ENCODE measurements at places on chromosomes 5 and 9. TPM values are rescaled to one million over a fixed set of nuclear protein-coding genes. Genes with fewer than 3 reads are reported as not detected.

GRCh38 chr9:93910196-93910595 is 45.0 kb downstream of the BARX1 start:
- DNase-seq, result no peak

The SH3TC2 gene
- 1.0 TPM for polyA plus RNA-seq

DNA sequence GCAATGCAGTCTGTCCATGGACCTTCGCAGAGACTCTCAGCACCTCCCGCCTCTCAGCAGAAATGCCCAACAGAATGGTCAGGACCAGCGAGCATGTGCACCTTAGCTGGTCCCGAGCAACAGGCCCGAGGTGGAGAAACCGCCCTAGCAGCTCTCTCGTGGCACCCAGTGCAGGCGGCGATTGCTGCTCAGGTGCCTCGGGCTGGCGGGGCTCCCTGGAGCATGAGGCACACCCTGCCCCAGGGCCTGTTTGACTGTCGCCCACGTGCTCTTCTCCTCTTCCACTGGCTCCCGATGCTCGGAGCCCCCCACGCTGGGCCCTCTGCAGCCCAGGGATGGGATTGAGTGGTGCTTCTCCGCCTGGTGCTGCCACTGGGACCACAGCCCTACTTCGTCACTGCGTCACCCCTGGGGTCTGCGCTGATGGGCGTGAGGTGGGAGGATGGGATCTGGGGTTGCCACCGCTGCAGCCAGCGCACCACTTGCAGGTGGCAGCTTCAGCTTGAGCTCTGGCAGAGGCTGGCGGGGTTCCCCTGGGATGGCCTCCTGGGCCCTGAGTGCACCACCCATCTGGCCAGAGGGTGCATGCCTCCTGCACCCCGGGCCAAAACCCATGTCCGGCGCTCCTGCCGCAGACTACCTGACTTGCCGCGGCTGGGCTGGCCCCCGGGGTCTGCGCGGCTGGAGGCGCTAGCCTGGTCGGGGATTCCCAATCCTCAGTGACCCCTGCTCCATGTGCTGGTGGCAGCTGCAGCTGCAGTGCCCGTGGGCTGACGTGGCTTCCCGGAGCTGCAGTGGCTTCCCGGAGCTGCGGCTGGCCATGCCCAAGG is 244.2 kb downstream of the FOXD4L6 start:
- DNase-seq, result no peak

DNA sequence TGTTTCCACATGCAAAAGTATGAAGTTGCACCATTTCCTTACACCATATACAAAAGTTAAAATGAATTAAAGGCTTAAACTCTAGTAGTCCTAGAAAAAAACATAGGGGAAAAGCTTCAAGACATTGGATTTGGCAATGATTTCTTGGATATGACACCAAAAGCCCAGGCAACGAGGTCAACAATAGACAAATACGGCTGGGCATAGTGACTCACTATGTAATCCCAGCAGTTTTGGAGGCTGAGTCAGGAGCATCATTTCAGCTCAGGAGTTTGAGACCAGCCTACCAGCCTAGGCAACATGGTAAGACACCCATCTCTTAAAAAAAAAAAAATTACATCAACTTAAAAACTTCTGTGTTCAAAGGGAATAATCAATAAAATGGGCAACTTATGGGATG is 30.9 kb upstream of the SREK1 start:
- no peak for DNase-seq

- DNase-seq, result no peak
These were observed 764 bp upstream of the GRIN1 start for GRCh38 chr9:137138058-137138721.

DNA sequence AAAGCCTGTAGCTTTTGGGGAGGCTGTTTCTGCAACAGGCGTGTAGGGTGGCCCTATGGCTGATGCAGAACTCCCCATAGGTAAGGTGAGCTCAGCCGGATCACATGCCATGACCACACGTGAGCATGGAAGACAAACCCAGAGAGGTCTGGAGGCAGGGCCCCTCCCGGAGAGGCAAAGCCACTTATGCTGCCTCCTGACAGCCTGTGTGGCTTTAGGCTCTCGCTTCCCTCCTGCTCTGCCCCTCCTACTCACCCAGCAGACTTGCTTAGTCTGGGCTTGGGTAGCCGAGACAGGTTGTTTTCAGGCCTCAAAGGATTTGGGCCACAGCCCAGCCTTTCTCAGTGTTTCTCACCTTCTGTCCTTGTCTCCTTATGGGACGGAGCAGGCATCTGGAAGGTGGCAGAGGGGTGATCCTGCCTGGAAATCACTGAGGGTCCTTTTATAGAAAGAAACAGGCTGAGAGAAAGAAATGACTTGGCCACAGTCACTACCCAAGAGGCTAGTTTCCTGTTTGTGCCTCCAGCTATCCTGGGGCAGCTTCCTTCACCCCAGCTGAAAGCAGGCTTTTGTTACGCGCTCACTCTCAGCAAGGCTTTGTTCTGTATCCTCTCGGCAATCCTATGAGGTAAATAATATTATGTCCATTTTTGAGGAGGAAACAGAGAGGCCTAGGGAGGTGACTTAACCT is 89.9 kb downstream of the DAB2IP start:
- no peak for DNase-seq

DNA sequence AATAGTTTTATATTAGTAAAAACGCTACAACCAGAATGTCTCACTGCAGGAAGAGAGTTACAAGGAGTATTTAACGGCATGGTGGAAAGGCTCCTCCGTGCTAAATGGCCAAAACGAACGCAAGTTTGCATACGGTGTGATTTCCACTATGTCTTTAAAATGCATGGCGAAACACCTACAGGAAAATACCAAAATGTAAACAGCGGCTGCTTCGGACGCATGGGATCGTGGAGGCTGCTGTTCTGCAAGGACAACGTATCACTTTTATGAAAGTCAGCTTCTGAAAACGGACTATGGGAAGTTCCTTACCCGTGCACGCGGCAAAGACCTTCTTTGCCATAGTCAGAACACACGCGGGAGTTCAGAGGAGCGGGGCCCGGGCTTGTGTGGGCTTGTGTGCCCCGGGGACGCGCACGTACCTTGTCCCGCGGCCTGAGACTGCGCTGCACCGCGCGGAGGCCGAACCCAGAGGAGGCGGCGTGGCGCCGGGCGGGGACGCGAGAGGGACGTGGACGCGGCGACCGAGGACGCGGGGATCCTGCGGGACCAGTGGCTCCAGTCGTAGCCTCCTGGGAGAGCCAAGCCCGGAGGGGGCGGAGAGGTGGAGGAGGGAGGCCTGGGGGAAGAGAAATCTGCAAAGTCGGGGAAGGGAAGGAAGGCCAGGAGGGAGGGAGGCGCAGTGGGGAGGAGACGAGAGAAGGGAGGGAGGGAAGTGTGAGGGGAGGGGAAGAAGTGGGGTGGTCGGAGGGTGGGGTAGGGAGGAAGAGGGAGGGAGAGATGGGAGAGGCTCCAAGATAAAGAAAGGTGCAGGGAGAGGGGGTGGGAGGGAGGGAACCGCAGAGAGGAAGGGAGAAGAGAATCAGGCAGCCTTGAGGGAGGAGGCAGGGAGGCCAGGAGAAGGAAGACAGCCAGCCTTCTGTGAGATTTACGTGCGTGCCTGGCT is at the start of gene CMBL:
TSS of gene CMBL (minus strand) at position 697 of the 943 bp plus-strand sequence. CDS start 17,140 bp downstream, outside the sequence.
- DNase-seq, result no peak

Measured in left renal cortex interstitium (tissue), 4 donors.